ENCODE measurements at places on chromosomes 3 and 15.

- H3K36me3 ChIP-seq = no peaks in the 10 kb centered on the region
- DNase-seq = no peak
- no peaks in the 10 kb centered on the region for H3K4me1 ChIP-seq
- H3K27ac ChIP-seq = no peak overlapping the region
- H3K27me3 ChIP-seq = peaks cover 3% of the 10 kb centered on the region
- H3K4me3 ChIP-seq = no peak overlapping the region
Observed at GRCh38 chr3:181210275-181210674, 220.7 kb upstream of the DNAJC19 start.

DNA sequence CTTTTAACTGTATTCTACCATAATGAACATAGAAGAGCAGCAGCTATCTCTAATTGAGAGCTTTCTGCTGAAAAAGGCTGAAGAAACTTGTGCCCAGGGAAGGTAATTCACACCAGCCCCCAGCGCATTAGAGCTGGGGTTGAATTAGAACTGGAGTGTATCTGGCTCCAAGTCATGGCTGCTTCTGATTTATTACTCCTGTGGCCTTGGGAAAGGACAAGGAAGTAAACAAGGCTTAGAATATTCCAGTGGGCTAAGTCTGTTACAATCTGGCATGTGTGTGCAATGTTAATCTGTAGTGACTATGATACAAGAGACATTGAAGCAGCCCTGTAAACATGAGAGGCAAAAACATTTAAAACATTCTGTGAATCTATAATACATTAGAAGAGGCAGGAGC, 18.1 kb downstream of the CPA3 start:
- H3K4me3 ChIP-seq = no peak overlapping the region
- H3K4me1 ChIP-seq = no peaks in the 10 kb centered on the region
- no peak for DNase-seq
- H3K27ac ChIP-seq = no peak overlapping the region
- H3K36me3 ChIP-seq = no peaks in the 10 kb centered on the region

- no peak overlapping the region for H3K4me3 ChIP-seq
- peaks cover 2% of the 10 kb centered on the region for H3K27me3 ChIP-seq
- no peaks in the 10 kb centered on the region for H3K4me1 ChIP-seq
- H3K27ac ChIP-seq = no peak overlapping the region
Observed at GRCh38 chr3:142670120-142670519, 53.7 kb upstream of the TRPC1 start.

GRCh38 chr3:69425249-69425648, 39.4 kb upstream of the FRMD4B start:
- H3K4me1 ChIP-seq = no peaks in the 10 kb centered on the region
- no peak overlapping the region for H3K27ac ChIP-seq
- no peaks in the 10 kb centered on the region for H3K36me3 ChIP-seq
- H3K27me3 ChIP-seq = no peaks in the 10 kb centered on the region
- no peak for DNase-seq

DNA sequence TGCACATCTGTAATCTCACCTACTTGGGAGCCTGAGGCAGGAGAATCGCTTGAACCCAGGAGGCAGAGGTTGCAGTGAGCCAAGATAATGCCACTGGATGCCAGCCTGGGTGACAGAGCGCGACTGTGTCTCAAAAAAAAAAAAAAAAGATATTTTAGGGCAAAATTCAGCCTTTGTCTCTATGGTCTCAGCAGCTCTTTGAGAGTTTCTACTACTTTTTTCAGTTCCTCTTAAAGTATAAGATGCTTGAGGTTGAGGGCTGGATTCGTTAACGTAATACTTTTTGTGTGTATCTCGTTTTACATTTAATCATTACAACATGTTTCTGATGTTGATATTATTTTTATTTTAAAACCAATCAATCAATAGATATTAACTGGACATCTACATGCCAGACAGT, 381.2 kb upstream of the TBL1XR1 start:
- no peak overlapping the region for H3K4me3 ChIP-seq
- peaks cover 2% of the 10 kb centered on the region for H3K27me3 ChIP-seq
- no peaks in the 10 kb centered on the region for H3K4me1 ChIP-seq
- H3K27ac ChIP-seq = no peak overlapping the region
